ENCODE measurements at places on chromosomes 4 and X.

DNA sequence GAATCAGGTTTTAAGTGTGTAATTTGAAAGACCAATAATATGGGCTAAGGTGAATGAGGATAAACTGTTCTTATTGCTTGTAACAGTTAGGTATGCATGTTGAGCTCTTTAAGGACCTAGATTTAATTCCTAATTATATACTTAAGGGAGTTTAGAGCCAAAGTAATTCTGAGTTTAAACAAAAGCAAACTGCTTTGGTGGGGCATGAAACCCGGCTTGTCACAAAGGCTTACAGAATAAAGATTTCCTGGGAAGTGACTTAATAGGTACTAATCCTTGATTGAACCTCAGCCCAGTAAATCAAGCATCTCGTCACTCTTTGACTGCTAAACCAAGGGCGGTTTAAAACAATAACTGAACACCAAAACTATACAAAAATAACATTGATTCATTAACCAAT, 1324.2 kb downstream of the RPA4 start:
- no peak for DNase-seq

DNA sequence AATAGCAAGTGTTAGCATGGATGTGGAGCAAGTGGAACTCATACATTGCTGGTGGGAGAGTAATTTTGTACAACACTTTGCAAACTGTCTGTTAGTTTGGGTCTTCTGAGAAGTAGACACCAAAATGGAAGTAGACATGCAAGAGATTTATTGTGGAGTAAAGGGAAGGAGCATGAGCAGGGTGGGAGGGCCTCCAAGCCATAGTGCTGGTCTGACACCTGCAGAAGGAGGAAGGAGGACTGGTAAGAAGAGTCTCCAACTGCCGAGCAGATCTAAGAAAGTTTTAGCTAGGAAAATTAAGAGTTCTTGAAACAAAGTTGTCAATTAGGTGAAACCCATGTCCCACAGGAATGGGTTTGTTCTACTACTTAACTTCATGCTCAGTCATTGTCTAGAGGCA, 64.0 kb upstream of the DDIT4L start:
- no peak for DNase-seq

GRCh38 chr4:117545039-117545438, 459.7 kb upstream of the TRAM1L1 start:
- no peak for DNase-seq

DNA sequence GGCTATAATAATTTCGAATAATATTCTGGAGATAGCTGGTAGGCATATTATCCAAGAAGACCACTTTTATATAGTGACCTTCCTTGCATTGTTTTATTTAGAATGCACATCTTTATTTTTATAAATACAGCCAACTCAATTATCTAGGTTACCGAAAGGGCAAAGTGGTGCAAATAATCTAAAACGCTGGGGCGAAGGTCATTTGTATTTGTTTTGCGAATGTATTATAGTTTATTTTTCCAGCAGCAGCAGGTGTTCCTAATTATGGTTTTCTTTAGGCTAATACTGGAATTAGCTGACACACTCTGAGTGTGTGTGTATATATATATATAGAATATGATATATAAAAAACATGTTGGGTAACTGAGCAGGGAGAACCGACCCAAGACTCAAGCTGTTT, 48.1 kb upstream of the RAP2C start:
- no peak for DNase-seq

GRCh38 chrX:136147315-136147901, at the start of gene FHL1:
TSS of gene FHL1 (plus strand) at chrX:136147533.
- DNase-seq = no peak

DNA sequence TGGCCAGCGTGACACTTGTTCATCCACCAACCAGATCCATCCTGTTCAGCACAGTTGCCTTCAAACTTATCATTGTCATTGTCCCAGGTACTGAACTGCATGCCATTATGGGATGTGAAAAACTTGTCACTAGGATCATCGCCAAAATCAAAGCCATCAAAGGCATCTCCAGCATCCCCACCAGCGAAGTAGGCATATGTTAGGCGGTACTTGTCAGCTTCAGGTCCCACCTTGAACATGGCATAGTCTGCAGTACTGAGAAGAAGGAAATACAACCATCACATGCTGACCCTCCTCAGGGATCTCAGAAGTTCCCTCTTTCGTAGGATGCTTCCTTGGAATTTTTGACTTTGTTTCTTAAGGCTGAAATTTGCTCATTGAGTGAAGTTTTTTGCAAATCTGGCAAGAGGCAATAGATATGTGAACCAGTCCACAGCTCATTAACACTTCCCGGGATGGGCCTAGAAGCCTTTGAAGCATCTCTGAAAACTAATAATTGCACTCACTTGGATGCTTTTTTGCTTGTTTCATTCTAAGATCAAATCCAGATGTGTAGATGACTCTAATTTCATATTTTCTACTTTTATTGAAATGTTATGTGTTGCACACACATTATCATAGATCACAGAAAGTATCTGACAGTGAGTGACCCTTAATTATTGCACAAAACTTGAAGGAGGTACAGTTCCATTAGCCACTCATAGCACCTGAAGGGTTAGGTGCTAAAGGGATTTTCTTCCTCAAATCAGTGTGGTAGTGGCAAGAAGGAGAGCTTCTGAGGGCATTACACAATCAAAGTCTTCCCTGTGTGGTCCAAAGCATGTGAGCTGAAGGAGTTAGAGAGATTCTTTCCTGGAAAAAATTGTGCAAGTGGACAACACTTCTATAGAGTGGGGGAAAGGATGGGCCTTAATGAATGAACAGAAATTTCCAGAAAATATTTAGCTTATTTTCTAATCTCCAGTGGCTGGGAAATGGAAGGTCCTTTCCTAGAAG, 5.4 kb downstream of the FGG start:
- DNase-seq = no peak

- DNase-seq = no peak
These were observed 3.6 kb upstream of the AMOT start for GRCh38 chrX:112844250-112844649.

DNA sequence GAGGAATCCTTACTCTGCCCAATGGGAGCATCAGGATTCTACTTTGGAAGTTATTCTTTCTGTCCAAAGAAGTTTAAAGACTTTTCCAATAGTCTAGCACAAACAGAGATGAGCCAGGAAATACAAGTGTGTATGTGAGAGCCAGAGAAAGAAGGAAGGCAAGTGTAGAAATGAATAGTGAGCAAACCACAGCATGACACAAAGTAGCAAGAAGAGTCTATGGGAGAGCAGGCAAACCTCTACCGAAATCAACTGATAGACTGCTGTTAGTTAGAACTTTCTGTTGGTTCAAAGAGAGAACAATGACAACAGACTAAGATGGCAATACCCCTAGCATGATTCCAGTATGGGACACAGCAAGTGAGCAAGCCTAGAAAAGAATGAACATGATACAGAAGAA, 16.1 kb upstream of the GPR34 start:
- no peak for DNase-seq

DNA sequence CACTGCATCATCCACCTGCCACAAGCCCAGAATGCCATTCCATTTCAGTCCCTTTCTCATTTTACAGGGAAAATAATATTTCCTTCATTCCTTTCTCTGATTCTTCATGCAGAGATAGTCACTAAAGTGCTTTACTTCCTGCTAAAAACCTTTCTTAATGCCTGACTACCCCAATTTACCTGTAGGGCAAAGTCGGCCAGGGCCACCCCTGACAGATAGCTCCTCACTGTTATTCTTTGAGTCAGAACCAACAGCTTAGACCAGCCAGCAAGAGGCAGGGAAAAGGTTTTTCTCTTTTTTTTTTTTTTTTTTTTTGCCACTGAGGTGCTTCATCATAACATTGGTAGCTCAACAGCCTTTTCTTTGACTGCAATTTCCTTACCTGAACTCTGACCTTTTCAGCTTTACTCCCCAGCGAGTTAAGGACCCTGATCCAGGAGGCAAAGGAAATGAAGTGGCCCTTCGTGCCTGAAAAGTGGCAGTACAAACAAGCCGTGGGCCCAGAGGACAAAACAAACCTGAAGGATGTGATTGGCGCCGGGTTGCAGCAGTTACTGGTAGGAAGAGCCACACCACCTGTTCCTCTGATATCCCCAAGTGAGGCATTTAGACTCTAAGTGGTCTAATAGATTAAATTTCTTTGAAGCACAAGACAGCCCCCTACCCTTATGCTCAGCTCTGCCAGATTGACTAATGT, 85.0 kb downstream of the ALPK1 start:
- no peak for DNase-seq

- no peak for DNase-seq
These were observed 29.2 kb downstream of the HTT-AS start for GRCh38 chr4:3044870-3045819.

DNA sequence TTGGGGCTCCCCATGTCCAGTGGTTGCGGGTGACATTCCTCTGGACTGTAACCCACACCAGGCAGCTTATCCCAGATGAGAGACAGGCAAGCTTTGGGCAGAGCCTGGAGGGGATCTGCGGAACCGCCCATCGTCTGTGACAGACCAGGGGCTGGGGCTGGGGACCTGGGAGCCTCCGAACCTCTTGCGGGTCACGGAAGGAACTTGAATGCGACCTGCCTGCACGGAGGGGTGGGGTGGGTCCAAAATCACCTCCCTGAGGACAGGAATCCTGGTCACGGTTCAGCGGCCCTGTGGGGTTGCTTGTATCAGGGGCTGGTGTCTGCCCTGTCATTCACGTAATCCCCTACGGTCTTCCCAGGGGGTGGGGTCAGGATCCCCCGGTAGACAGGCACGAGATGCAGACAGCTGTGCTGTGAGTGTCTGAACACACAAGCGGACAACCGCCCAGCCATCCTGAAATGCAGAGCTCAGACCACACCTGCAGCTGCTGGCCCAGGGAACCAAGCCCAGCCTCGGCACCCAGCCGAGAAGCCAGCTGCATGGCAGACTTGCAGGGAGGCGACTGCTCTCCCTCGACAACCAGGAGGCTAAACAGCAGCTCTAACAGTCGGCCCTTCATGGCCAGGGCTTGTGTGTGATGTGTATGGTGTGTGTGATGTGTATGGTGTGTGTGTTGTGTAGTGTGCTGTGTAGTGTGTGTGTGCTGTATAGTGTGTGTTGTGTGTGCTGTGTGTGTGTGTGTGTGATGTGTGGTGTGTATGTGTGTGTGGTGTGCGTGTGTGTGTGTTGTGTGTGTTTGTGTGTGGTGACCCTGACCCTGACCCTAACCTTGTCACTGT, 105.9 kb upstream of the ADRA2C start:
- peak; percentile 44 for DNase-seq

DNA sequence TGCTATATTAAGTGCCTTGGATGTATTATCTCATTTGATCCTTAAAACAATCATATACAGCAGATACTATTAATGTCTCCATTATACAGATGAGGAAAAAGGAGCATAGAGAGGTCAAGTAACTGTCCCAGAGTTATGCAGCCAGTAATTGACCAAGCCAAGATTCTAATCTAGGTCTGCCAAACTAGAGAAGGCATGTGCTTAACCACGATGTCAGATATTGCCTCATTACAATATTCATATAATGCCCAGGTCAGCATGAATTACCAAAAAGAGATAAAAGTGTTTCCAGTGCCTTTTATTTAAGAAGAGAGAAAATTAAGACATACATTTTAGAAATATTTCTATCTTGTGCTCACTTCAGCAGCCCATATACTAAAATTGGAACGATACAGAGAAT, 7.1 kb downstream of the ARHGEF6 start:
- DNase-seq = no peak

DNA sequence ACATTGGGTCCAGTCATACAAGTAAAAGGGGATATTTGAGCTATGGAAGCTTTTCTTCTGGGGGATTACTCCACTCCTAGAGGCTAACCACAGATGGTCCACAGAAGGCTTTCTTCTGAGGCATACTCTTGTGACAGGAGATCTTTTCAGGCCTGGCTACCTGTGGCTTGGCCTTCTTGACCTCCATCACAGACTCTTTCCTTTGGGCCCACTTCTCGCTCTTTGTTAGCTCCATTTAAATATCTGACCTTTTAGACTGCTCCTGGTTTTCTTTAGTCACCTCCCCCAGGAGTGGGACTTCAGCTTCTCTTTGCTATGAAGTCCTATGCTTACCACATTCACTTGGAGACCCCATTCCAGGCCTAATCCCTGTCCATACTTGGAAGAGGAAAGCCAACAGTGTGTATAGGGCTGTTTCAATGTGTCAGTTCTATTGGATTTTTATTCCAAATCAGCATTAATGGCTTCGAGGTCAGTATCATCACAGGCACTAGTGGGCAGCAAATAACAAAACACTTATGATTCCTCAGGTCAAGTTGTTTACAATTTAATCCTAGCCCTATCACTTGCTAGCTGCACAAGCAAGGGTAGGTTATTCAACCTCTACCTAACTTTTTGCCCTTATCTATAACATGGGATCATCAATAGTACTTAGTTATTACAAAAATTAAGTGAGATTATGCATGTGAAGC, 26.3 kb downstream of the GPC3 start:
- no peak for DNase-seq

DNA sequence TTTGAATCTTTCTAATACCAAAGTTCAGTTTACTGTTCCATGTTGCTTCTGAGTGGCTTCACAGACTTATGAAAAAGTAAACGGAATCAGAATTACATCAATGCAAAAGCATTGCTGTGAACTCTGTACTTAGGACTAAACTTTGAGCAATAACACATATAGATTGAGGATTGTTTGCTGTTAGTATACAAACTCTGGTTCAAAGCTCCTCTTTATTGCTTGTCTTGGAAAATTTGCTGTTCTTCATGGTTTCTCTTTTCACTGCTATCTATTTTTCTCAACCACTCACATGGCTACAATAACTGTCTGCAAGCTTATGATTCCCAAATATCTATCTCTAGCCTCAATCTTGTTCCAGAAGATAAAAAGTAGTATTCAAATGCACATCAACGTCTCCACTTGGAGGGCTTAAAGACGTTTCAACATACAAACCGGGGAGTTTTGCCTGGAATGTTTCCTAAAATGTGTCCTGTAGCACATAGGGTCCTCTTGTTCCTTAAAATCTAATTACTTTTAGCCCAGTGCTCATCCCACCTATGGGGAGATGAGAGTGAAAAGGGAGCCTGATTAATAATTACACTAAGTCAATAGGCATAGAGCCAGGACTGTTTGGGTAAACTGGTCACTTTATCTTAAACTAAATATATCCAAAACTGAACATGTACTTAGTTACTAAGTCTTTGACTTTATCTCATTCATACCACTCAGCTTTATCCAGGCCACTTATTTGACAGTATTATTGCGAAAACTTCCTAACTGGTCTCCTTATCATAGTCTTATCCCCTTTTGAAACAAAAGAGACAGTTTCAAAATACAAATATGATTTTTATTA, 3.6 kb upstream of the AFP start:
- no peak for DNase-seq

GRCh38 chrX:43313035-43313434, 343.1 kb upstream of the MAOA start:
- DNase-seq = no peak

- DNase-seq = no peak
These were observed 9.8 kb downstream of the DGKQ start for GRCh38 chr4:963276-964225.

DNA sequence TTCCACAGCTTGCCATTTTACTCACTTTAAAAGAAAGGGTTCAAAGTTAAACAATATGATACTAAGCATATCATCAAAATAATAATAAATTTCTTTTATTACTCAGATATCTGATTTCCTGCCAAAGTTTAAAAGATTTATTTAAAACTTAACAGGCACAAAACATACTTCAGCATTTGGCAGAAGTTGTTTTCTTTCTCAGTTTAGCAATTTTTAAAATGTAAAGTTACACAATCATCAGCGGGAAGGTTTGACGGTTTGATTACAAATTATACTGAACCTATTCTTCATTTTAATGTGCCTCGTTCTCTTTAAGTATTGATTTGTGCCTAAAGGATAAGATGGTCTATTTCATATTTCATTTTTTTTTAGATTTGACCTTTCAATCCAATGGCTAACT, 227.2 kb downstream of the APBB2 start:
- DNase-seq = no peak

- no peak for DNase-seq
These were observed 74.6 kb upstream of the SPOCK3 start for GRCh38 chr4:167308876-167309275.

GRCh38 chr4:75069493-75070074, 136.7 kb downstream of the PARM1 start:
- DNase-seq = no peak
